ENCODE measurements at places on chromosomes 2 and 18.

- DNase-seq, result no peak
Observed at GRCh38 chr18:69432847-69433246, 32.2 kb downstream of the DOK6 start.

- no peak for DNase-seq
Observed at GRCh38 chr2:147818741-147819140, 26.1 kb upstream of the ACVR2A start.

- DNase-seq, result no peak
Observed at GRCh38 chr18:58831606-58832005, 33.1 kb upstream of the ZNF532 start.

- DNase-seq, result no peak
Observed at GRCh38 chr2:9089831-9090230, 86.3 kb upstream of the MBOAT2 start.

DNA sequence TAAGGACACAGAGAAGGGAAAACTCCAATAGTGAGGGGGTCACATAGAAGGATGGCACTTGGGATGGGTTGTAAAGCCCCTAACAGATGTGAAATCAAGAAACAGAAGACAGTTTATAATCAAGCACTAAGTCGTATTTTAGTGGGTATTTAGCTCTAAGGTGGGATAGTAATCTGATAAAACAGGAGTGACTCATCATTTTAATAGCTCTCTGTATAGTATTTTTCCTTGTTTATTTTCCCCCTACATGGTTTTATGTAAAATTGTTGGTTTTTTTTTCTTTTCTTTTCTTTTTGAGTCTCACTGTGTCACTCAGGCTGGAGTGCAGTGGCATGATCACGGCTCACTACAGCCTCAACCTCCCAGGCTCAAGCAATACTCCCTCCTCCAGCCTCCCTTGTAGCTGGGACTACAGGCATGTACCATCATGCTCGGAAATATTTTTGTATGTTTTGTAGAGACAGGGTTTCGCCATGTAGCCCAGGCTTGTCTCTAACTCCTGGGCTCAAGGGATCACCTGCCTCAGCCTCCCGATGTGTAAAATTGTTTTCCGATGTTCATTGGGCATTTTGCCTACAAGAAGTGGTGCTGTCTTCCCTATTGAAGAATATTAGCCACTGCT lies 142.6 kb upstream of the SERPINE2 start:
- DNase-seq, result no peak

DNA sequence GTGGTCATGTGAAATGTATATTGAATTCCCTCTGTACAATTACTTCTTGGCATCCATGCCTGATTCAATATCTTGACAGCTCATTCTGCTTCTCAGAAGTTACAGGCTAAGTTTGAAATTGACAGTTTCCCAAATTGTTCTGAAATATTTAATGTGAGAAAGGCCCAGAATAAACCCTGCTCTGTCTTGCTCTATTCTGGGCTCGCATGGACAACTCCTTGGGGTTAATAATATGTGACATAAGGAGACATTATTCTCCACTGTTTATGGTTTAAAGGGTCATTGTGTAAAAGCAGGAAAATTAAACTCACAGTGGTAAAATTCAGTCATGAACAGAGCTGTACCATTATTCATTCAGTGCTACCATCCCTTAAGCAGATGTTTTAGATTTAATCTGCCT lies 160.7 kb upstream of the CNTNAP5 start:
- no peak for DNase-seq

DNA sequence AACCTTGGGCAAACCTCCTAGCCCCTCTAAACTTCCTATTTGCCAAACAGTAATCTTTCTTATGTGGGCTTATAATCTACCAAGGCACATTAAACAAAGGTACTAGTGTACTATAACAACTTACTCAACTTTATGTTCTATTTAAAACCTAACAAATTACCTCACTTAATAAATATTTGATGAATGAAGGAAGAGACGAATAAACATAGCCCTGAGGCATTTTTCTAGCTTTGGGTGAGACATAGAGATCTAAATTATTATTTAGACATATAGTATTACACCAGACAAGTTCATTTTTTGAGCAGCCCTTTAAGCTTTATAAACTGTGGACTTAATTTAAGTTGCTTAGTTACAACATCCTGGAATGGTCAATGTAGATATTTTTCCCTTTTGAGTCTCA lies 104.6 kb downstream of the UNC80 start:
- DNase-seq, result no peak

DNA sequence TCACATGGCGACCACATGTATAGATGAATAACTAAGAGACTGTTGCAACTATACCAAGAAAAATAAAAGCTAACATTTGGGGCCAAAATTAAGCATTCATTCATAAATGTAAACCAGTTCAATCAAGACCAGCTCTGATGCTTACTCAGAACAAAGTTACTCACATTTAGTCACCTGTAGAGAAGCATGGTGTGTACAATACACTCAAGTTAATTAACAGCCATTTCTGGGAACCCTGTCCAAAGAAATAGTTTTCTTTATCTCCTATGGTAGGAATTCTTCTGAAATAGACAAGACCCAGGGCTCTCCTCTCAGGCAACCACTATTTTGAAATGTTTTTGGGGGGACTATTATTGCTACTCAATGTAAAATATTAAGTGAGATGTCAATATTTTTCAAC lies 1.6 kb downstream of the SCN3A start:
- no peak for DNase-seq

DNA sequence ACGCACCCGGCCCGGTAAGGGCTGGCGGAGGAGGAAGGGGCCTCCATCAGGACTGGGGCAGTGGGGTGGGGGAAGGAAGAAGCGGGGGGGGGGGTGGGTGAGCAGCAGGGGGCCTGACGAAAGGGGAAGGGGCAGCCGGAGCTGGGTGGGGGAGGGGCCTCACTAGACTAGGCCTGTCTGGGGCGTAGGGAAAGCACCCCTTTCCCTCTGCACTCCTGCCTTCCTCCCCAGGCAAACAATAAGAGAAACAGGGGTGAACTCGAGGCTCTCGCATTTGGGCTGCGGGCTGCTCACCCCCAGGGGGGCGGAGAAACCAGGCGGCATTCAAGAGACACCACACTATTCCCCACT lies 82.7 kb upstream of the POMC start:
- DNase-seq, result no peak

DNA sequence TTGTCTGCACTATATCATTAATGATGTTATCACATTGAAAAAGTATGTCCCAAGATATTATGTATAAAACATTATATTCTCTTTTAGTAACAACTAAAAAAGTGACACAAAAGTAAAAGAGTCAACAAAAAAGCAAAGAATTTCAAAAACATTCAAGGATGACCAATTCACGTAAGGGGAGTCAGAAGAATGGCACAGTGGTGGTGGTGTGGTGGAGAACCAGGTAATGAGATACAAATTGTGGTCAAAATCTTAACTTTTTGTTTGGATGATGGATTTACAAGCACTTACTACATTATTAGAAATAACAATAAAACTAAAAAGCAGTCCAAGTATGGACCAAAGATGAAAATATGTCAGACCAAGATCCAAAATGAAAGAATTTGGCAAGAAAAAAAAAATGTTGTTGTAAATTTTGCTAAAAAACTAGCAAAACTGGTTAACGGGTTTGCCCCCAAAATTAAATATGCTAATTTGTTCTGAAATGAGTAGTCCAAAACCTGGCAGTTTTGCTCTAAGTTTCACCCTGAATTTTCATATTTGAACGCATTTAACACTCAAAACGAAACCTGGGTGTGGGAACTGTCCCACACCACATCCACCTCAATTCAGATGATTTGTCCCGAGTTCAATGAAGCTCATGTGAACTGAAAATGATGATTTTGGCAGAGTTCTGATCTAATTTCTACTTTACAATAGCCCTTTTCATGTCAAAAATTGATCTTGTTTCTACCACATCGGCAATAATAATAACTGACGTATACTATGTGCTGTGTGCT lies 135.8 kb downstream of the IKZF2 start:
- DNase-seq, result no peak

- DNase-seq, result peak; percentile 75
Observed at GRCh38 chr2:64522843-64523428, 1.2 kb upstream of the AFTPH start.

DNA sequence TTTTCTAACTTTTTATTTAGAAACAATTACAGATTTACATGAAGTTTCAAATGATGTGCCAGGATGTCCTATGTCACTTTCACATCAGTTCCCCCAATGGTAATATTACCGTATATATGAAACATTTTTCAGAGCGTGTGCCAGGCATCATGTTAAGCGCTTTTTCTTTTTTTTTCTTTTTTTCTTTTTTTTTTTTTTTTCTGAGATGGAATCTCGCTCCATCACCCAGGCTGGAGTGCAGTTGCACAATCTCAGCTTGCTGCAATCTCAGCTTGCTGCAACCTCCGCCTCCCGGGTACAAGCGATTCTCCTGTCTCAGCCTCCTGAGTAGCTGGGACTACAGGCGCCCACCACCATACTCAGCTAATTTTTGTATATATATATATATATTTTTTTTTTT lies 5.6 kb upstream of the PPP4R1 start:
- no peak for DNase-seq

DNA sequence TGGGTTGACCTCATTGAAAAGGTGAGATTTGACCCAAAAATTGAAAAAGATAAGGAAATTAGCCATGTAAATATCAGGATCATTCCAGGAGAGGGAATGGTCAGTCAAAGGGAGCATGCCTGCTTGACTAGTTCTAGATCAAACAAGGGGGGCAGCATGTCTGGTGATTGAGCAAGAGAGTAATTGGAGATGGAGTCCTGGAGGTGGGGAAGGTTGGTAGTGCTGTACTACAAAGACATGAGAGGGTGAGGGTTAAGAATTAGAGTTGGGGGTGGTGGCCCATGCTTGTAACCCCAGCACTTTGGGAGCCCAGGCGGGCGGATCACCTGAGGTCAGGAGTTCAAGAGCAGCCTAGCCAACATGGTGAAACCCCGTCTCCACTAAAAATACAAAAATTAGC lies 2.0 kb downstream of the MRPL30 start:
- no peak for DNase-seq

DNA sequence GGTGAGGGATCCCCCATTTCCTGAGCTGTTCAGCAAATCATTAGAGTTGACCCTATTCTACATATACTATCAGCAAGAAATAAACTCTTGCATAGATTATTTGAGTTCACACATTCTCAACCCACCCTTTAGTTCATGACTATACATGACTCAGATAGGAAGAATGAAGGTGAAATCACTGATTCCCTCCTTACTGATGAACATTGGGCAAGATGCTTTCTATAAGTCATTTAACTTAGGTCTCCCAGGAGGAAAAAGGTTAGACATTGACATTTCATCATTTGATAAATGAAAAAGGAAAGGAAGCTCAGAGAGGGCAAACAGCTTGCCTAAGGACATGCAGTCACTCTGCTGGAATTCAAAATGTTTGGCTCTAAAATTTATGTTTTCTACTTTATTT lies 408.0 kb downstream of the TMEM182 start:
- DNase-seq, result no peak

DNA sequence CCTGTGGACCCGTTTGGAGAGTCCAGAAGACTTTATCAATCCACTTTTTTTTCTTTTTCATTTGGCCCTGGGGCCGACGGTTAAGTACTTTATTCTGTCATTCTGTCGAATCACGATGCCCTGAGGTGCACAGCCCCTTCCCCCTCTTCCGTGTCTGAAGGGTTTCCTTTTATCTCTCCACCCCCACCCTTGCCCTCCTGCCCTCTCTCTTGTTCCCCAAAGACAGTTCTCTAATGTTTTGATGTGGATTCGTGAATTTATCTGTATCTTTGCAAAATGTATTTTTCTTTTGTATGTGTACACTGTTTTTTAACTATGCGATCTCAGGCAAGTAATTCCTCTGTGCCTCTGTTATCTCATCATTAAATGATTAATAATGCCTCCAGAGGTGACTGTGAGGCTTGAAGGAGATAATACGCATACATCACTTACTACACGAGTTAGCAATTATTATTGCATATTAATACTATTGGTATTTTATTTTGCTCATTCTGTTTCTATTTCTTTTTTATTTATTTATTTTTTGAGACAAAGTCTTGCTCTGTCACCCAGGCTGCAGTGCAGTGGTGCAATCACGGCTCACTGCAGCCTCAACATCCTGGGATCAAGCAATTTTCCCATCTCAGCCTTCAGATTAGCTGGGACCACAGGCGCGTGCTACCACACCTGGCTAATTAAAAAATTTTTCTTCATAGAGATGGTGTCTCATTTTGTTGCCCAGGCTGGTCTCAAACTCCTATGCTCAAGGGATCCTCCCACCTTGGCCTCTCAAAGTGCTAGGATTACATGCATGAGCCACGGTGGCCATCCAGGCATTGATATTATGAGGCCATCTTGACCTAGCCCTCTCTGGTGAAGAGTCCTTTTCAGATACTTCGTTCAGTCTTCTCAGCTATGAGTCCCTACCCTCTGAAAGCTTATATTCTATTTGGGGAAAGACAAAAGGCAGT lies 1.4 kb upstream of the CASP8 start:
- no peak for DNase-seq

GRCh38 chr2:240245706-240246105 lies 105.2 kb upstream of the OTOS start:
- DNase-seq, result no peak

GRCh38 chr2:190976521-190976920 lies 37.5 kb downstream of the STAT1 start:
- no peak for DNase-seq

GRCh38 chr18:32301976-32302743 lies 112.3 kb downstream of the MEP1B start:
- no peak for DNase-seq

GRCh38 chr2:176140513-176141317 lies 10.6 kb upstream of the HOXD4 start:
- peak; percentile 74 for DNase-seq

DNA sequence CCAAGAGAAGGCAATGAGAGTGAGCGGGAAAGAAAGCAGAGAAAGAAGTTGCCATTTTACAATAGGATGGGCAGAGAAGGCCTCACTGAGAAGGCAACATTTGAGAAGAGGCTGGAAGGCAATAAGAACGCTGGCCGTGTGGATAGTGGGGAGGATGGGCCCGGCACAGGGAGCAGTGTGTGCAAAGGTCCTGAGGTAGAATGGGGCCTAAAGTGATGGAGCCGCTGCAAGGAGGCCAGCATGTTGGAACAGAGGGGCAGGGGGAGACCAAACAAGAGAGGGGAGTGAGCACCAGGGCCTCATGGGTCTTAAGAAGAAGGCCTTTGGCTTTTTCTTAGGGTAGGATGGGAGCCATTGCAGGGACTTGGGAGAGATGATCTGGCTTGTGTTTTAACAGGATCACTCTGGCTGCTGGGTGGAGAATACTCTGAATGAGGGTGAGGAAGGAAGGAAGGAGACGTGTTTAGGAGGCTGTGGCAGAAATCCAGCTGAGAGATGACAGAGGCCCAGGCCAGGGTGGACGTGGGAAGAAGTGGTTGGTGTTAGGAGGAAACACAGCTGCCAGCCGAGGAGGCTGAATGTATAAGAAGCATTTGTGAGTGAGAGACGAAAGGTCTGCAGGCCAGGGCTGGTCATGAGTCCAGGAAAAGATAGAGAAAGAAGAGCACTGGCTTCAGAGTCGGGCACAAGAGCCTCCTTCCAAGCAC lies 159.8 kb downstream of the KLHL29 start:
- no peak for DNase-seq

DNA sequence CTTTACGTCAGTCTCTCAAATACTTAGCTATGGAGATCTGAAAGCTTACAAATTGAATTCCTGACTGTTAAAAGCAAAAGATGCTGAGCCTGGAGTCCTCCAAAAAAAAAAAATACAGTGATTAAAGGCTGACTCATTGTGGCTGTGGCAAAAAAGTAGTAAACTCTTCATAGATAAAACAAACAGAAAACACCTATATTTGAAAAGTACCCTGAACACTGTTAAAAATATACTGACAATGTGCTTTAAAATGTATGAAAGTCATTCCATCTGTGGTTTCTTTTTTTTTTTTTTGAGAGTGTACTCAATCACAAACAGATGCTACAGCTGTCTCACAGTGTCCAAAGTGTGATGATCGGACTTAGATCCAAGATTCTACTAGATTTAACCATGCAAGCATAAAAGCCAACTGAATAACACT lies 267.6 kb upstream of the CYP26B1 start:
- DNase-seq, result no peak

All from WERI-Rb-1 (cell line).